ENCODE measurements at places on chromosomes 2 and 18.

GRCh38 chr2:232400256-232401015, 6.2 kb upstream of the ALPG start:
- DNase-seq = no peak

DNA sequence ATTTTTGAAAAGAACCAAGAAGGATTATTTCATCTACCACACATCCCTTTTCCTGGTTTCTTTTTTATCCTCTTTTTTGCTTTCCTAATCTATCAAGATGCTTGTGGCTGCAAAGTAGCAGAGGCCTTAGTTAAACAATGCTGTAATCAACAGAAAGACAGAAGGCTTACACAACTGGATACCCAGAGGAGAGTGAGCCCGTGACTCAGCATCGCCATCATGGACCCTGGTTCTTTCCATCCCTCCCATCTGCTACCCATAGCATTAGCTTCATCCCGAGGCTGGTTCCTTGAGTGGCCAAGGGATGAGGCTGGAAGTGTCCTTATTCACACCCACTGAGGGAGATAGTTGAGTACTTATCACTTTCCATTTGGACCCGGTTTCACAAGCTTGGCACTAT, 7.5 kb upstream of the HAAO start:
- no peak for DNase-seq

DNA sequence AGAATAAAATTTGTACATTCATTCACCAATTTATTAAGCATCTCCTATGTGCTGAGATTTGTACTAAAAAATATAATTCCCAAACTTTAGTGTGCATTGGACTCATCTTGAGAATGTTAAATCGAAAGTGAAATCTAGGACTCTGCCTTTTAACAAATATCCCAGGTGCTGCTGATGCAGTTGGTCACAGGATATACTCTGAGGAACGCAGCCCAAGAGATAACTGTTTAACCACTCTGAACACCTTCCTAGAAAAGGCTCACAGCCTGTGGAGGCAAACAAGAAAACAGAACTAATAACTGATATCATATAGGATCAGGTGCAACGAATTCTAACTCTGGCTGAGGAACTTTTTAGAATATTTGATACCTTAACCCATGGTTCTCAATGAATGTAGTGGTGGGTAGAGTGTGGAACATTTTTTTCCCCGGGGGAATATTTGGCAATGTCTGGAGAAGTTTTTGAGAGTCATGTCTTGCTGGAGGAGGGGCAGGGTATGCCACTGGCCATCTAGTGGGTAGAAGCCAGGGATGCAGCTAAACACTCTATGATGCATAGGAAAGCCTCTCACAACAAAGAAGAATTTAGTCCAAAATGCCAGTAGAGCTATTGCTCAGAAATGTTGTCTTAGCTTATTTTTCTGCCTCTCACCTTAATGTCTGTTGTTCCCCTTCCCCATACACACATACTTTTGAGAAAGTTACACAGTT, 96.5 kb downstream of the EHBP1 start:
- DNase-seq = no peak

GRCh38 chr2:138187221-138187620, 222.9 kb downstream of the HNMT start:
- DNase-seq = no peak

- no peak for DNase-seq
Measured at GRCh38 chr2:88350331-88351248, 101.9 kb downstream of the FOXI3 start.

DNA sequence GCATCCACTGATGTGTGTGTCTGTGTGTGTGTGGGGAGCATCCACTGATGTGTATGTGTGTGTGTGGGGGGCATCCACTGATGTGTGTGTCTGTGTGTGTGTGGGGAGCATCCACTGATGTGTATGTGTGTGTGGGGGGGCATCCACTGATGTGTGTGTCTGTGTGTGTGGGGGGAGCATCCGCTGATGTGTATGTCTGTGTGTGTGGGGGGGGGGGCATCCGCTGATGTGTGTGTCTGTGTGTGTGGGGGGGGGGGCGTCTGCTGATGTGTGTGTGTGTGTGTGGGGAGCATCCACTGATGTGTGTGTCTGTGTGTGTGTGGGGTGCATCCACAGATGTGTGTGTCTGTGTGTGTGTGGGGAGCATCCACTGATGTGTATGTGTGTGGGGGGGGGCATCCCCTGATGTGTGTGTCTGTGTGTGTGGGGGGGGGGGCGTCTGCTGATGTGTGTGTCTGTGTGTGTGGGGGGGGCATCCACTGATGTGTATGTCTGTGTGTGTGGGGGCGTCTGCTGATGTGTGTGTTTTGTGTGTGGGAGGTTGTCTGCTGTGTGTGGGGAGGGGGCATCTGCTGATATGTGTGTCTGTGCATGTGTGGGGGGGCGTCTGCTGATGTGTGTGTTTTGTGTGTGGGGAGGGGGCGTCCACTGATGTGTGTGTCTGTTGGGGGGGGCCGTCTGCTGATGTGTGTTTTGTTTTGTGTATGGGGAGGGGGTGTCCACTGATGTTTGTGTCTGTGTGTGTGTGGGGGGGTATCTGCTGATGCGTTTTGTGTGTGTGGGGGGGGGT, 125.9 kb downstream of the NFATC1 start:
- DNase-seq = no peak

- peak; percentile 25 for DNase-seq
Measured at GRCh38 chr18:36095936-36096519, 28.7 kb upstream of the RPRD1A start.

DNA sequence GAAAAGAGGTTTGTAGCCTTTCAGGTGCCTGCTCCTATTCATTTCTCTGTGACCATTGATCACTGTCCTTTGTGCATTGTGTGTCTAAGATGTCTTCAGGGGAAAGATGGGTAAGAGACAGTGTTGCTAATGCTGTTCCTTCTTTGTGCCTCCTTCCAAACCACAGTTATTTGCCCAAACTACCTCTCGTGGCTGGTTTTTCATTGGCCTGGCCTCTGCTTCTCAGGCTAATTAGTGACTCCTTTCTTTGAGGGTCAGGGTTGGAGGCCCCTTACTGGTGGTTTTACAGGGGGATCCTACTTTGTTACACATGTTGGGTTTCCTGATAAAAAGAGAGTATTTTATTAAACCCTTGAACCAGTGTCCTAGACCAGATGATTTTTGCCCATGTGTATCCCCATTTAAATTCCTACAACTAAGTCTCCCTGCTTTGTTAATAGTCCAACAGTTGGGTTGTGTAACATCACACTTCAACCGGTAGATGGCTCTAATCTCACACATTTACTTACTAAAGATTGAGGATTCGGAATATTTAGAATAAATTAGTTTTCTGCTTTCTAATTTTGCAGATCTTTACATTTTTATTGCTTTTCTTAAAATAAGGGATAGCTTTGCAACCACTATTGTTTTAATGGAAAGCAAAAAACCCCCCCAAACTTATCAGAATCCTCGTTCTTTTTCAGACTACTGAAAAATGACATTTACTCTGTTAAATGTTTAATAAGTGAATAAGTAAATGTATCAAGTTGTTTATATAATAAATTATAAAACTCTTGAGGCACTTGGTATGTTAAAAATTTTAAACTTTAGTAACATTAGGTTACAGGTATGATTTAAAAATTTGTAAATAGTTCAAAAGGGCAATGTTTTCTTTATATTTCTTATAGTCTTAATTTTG, 2.4 kb downstream of the MARS2 start:
- DNase-seq = peak; percentile 40

DNA sequence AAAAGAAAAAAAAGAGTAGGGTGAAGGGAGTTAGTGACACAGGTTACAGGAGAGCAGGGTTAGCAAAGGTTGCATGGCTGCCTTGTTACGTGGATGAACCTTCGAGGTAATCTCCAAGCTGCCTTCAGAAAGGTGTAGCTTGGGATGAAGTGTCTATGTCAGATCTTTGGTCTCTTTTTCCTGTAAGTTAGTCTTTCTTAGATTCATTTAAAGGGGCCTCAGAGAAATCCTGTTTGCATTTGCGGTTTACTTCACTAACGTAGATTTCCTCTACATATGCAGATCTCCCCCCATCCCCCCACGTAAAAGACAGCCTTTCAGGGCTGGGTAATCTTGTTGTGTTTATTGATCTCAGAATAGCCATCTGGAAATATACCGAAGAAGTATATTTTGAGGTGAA, 83.7 kb downstream of the MTA3 start:
- no peak for DNase-seq

- DNase-seq = no peak
Measured at GRCh38 chr2:234278556-234279255, 218.2 kb downstream of the ARL4C start.

DNA sequence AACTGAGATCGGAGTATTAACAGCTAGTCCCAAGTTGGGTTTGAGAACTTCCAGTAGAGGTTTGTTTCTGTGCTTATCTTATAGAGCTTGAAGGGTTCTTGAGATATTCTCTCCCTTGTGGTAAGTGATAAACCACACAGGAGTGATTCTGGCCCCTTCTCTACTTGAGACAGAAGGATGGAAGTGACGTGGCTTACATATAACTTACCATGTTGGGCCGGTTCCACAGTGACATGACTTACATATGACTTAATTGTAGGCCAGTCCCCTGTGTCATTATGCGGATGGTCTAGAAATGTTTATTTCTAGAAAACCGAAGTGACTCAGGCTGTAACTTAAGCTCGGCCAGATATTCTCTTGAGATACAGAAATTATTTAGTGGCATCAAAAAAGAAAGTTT, 62.7 kb downstream of the TRAPPC12 start:
- no peak for DNase-seq

GRCh38 chr2:29117636-29118303, 2.6 kb downstream of the CLIP4 start:
- no peak for DNase-seq

GRCh38 chr2:109703077-109703476, 88.9 kb downstream of the SOWAHC start:
- no peak for DNase-seq

DNA sequence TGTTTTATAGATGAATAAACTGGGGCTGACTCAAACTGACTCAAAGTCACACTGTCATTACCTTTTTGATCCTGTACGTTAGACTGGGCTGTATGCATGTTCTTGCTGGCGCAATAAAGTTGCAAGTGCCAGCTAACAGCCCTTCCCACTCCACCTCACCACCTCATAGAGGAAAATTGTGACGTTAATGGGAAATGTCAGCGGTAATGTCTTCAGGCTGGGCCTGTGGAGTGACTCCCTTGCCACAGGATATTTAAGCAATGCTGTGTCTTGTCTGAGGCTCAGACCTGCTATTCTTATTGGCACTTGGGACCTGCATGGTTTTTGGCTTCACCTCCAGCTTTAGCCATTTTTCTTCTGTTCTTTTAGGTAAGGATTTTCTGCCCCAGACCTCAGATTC, 25.2 kb upstream of the CASP10 start:
- DNase-seq = peak; percentile 82

GRCh38 chr2:7692657-7693161, 775.5 kb downstream of the RNF144A start:
- no peak for DNase-seq

DNA sequence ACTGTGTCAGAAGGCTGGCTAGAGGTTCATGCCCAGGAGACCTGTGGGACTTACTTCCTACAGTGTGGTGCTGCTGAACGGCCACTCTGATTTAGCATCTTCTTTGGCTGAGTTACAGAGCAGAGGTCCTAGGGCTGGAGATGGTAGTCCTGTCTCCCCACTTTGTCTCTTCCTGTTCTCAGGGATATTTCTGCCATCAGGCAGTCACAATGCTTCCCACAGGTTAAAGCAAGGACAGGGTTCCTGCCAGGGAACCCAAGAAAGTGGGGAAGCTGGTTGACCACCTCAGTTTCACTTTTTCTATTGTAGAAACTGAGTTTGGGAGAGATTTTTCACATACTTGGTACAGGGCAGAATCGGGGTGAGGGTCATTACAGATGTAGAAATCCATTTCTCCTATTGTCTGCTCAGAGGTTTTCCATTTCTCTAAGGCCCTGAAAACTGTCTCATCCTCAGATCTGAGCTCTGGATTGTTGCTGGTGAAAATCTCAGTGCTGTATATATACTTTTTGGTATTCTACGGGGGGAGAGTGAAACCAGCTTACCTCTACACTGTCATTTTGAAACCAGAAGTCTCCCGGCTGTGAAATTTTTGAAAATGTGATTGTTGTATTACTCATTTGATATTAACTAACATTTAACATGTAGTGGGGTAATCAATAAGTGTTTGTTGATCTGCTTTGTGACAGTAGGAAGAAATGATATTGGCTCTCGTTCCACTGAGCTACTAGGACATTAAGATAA, 37.0 kb upstream of the MEP1B start:
- no peak for DNase-seq

DNA sequence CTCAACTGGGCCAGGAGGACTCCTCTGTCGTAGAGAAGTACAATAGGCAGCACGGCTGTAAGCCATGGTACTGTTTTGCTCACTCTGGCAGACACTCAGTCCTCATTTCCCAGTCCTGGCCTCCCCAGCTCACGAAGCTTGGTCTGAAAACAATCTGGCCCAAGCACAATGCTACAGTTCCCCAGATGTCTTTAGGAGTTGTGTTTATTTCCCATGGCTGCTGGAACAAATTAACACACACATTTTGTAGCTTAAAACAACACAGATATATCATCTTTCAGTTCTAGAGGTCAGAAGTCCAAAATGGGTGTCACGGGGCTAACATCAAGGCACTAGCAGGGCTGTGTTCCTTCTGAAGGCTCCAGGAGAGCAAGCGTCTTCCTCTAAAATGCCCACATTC, 13.0 kb downstream of the FABP1 start:
- DNase-seq = no peak

DNA sequence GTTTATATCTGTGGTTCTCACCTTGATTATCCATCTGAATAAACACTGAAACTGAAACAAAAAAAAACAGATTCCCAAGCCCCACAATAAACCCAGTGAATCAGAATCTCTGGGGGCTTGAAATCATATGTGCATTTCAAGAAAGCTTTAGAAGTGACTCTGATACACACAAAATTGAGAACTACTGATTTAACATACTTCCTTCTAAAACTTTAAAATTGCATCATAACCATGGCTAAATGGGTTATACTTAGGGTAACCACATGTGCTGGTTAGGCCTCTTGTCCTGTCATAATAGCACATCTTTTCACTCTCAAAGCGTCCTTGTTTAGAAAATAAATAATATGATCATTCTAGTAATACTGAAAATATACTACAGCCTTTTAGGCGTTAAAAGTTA, 100.9 kb downstream of the ATAD2B start:
- DNase-seq = no peak

DNA sequence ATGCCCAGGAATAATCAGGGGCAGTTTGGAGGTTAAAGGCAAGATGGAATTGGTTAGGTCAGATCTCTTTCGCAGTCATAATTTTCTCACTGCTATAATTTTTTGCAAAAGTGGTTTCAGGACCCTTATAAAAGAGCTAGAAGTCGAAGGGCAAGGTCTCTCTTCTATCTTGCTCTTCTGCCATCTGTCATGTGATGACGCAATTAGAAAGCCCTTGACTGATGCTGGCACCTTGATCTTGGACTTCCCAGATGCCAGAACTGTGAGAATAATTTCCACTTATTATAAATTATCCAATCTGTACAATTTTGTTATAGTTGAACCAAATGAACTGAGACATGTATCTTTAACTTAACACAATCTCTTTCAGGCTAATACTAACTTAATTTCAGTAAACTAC, 6.3 kb upstream of the RALBP1 start:
- no peak for DNase-seq

- no peak for DNase-seq
Measured at GRCh38 chr2:189109921-189110397, 69.6 kb downstream of the COL5A2 start.

GRCh38 chr18:44937960-44938719, 257.5 kb downstream of the SETBP1 start:
- no peak for DNase-seq
